Caki2 (cell line): ENCODE measurements at places on chromosomes 3 and 15.
A peak's percentile ranks its signal among the peaks of the same experiment; 100 is the strongest.

DNA sequence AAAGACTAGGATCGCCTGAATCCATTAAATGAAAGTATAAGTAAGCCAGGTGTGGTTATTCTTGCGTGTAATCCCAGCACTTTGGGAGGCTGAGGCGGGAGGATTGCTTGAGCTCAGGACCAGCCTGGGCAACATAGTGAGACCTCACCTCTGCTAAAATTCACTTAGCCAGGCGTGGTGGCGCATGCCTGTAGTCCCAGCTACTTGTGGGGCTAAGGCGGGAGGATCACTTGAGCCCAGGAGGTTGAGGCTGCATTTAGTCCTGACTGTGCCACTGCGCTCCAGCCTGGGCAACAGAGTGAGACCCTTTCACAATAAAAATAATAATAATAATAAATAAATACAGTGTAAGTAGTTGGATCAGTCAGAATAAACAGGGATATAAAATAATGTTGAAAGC, 25.5 kb upstream of the HYKK start:
- DNase-seq = no peak

DNA sequence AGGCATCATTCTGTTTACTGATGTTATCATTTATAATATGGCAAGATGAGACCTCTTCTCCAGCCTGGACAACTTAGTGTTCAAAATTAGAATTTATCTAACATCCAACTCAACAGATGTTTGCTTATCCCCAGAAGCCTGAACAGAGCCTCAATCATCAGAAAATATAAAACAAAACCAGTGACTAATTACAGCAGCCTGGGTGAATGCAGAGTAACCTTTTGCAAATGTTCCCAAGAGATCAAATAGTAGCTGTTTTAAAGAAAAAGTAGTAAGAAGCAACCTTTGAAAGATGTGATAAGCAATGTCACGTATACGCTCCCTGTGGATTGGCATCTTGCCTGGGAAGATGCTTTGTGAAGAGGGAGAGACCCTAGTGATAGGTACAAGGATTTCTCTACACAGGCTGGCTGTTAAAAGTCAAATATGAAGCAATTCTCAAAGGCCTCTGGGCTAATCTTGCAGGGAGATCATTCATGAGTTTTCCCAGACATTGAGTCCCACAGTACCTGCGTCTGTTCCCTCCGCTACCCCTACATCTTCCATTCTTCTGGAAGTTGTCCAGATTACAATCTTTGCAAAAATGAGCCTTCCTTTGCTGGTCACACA, 39.3 kb upstream of the PRICKLE2 start:
- DNase-seq = no peak

GRCh38 chr3:5690904-5691532, 503.5 kb downstream of the EDEM1 start:
- DNase-seq = peak; percentile 6

GRCh38 chr3:61701011-61701410, 139.6 kb downstream of the PTPRG start:
- no peak for DNase-seq

- DNase-seq = no peak
Measured at GRCh38 chr3:193148688-193149473, 92.1 kb upstream of the PLAAT1 start.

DNA sequence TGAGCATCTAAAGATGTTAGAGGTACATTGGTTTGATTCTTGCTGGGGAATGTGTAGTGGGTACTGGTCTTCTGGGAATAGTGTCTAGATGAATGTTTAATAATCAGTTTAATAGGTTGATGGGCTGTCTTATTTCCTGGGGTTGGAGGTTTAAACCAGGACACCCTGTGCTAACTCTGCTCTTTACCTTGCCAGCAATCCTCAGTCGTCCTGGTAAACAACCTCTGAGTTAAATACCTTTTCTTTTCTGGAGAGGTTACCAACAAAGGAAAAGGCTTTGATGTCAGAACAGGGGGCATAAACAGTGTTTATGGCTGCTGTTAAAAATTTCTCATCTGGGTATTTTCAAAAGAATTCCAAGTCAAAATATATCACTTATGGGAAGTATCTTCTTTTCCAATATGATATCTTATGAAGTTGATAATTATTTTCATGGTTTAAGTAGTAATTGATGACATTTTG, 23.5 kb downstream of the MITF start:
- DNase-seq = no peak

- no peak for DNase-seq
Measured at GRCh38 chr3:128466840-128467541, at the start of gene DNAJB8. Gene DNAJB8, minus strand, starts transcription at chr3:128466890. Its CDS starts 3,645 bp downstream, at chr3:128463245.

- peak; percentile 31 for DNase-seq
Measured at GRCh38 chr3:194488055-194488742, 1.4 kb upstream of the ATP13A3 start.

GRCh38 chr15:76337696-76338485, 1.3 kb downstream of the ISL2 start:
- DNase-seq = no peak

- DNase-seq = peak; percentile 46
Measured at GRCh38 chr15:83372434-83372891, 74.7 kb upstream of the SH3GL3 start.

DNA sequence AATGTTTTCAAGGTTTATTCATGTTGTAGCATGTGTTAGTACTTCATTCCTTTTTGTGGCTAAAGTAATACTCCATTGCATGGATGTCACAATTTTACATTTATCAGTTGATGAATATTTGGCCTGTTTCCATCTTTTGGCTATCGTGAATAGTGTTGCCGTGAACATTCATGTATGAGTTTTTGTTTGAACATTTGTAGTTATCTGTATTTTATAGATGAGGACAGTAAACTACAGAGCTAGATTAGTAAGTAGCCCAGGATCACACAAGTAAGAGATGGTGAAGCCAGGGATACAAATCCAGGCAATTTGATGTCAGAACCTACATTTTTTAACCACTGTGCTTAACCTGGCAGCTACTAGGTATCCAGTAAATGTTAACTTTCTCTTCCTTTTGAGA, 63.2 kb downstream of the ASTE1 start:
- DNase-seq = no peak

GRCh38 chr3:149860881-149861280, 47.9 kb downstream of the RNF13 start:
- DNase-seq = no peak

GRCh38 chr15:68583936-68584755, 5.4 kb downstream of the CORO2B start:
- no peak for DNase-seq

- no peak for DNase-seq
Measured at GRCh38 chr3:126040386-126040785, 43.5 kb downstream of the SLC41A3 start.

DNA sequence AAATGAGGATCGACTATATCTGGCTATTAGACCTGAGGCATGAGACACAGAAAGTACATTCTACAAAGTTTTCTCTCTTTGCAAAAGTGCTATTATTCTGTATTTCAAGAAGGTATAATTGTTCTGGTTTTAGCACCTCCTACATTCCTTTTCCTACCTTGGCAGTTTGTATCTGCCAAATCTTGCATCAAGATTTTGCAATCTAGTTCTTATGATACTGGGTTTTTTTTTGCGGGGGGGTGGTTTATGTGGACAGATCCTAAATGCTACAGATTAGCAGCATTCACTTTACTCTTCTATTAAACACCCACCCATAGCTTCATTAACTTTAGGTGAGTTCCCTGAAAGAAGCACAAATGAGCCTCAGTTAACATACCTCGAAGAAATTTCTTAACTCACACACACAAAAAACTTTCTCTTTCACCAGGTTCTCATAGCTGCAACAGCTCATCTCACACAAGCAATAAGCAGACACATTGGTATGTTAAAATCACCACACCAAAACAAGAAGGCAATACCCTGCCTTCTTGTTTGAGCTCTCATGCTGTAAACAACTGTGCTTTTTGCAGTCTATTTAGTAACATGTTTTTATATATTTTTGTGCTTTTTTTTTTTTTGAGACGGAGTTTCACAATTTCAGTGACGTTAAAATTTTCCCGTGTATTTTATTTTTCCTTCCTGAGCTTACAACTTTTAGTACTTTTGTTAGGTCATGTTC, 73.0 kb upstream of the VGLL4 start:
- no peak for DNase-seq

- no peak for DNase-seq
Measured at GRCh38 chr3:183808355-183808754, 17.0 kb downstream of the MAP6D1 start.

- DNase-seq = no peak
Measured at GRCh38 chr3:52384019-52384761, 60.7 kb downstream of the SEMA3G start.

- DNase-seq = no peak
Measured at GRCh38 chr3:157087780-157088600, 72.0 kb downstream of the CCNL1 start.

GRCh38 chr15:58520464-58520863, 88.7 kb downstream of the LIPC start:
- no peak for DNase-seq

GRCh38 chr3:164194842-164195241, 883.5 kb downstream of the SI start:
- no peak for DNase-seq

- no peak for DNase-seq
Measured at GRCh38 chr15:51185213-51186159, 90.8 kb upstream of the TNFAIP8L3 start.

- no peak for DNase-seq
Measured at GRCh38 chr3:188185717-188186251, 31.8 kb downstream of the LPP start.

GRCh38 chr3:107235928-107236315, 141.3 kb upstream of the CCDC54 start:
- peak; percentile 42 for DNase-seq

DNA sequence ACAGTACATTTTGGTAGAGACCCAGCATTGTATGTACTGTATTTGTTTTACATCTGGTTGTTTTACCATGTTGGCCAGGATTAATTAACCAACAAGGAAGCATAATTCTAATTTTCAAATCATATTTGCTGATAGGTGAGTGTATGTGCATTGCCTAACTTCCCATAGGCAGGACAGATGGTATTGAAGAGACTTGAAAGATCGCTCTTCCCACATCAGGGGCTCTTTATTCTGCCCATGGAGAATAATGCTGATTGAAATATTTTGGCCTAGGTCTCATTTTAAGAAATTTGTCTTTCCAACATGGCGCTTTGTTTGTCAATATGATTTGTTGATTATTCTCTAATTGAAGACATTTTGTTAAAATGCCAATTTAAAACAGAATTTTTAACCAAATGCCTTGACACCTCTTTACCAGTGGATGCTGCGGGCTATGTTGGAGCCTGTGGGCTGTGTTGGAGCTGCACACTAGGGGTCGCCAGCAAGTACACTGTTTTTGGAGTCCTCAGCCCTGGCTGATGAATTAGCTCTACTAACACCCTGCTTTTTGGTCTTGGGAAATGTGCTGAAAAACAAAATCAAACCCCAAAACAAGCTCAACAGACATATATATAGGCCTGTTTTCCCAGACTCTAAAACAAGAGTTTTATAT, 5.3 kb downstream of the P2RY12 start:
- DNase-seq = no peak
